A673 (cell line): ENCODE measurements at places on chromosomes 7 and 10. TPM values are rescaled to one million over a fixed set of nuclear protein-coding genes. Genes with fewer than 3 reads are reported as not detected.

The MBLAC1 gene
- total RNA-seq: 3.0 and 3.1 TPM in 2 replicates

The TMEM213 gene
- total RNA-seq: not detected in 2 replicates

The C10orf62 gene
- total RNA-seq: not detected in 2 replicates

The CRYGN gene
- total RNA-seq: 0.13 TPM in 2 replicates

The FAM25C gene
- not detected in 2 replicates for total RNA-seq
